ENCODE measurements at places on chromosomes 3 and 15. TPM values are rescaled to one million over a fixed set of nuclear protein-coding genes. Genes with fewer than 3 reads are reported as not detected.

GPR160 gene
- 1.4 TPM for total RNA-seq

GRIP2 gene
- total RNA-seq = 0.69 TPM

SAMD7 gene
- total RNA-seq = not detected

CDHR4 gene
- 6.0 TPM for total RNA-seq

GREM1 gene
- total RNA-seq = 77.3 TPM

FETUB gene
- not detected for total RNA-seq

SCAANT1 gene
- total RNA-seq = not detected

TTC21A gene
- total RNA-seq = 3.0 TPM

TMCO5A gene
- total RNA-seq = not detected

GRCh38 chr3:177287231-177287630 is 89.9 kb upstream of the TBL1XR1 start:
- DNase-seq = no peak

DNA sequence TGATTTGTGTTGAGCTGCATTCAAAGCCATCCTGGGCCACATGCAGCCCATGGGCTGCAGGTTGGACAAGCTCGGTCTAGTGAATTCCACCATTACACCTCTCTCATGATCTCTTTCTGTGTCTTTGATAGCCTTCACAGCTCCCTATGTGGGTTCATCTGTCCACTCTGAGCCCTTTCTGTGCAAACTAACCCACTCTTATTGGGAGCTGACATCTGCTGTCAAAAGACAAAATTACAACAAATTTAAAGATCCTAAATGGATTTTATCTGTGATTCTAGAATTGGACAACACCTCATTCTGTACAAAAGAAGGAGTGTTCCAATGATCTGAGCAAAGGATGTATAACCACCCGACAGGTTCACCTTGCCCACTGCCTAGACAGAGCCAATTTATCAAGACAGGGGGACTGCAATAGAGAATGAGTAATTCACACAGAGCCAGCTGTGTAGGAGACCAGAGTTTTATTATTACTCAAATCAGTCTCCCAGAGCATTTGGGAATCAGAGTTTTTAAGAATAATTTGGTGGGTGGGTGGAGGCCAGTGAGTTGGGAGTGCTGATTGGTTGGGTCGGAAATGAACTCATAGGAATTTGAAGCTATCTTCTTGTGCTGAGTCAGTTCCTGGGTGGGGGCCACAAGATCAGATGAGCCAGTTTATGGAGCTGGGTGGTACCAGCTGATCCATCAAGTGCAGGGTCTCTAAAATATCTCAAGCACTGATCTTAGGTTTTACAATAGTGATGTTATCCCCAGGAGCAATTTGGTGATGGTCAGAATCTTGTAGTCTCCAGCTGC is 2.6 kb upstream of the XYLB start:
- no peak for DNase-seq

DNA sequence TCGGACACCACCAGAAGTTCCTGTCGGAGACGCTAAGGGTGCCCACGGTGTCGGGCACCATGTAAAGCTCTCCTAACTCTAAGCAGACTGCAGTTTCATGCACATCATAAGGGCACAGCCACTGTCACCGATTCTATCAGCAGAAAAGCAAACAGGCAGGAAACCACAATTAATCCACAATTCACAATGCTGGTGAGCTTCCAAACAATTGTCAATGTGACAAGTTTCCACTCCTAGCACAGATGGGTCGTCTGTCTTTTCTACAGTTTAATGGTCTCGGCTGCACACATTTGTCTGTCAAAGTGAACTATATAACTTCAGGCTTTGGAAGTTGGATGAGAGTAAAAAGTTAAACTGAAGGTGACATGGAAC is 8.8 kb upstream of the OCA2 start:
- DNase-seq = no peak

GRCh38 chr3:189133768-189134167 is 38.0 kb upstream of the TPRG1 start:
- no peak for DNase-seq

GRCh38 chr15:51181221-51181620 is 86.5 kb upstream of the TNFAIP8L3 start:
- no peak for DNase-seq

DNA sequence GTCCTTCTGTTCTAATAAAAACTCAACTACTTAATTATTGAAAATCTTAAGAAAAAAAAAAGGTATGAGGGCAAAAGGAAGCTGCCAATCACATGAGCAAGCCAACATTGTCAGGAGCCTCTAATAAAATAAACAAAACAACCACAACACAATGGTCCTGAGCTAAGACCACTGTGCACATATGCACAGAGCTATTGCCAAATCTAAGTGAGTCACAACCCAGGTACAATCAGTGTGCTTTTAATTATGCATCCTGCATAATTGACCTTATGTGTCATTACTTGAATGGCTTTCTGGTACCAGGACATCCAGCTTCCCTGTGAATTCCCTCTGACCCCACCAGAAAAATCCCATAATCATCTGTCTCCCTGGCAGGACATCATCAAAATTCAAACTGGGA is 639.8 kb downstream of the MAGI1 start:
- DNase-seq = no peak

- no peak for DNase-seq
Measured at GRCh38 chr3:24199300-24199699, 254.2 kb downstream of the NR1D2 start.

- DNase-seq = no peak
Measured at GRCh38 chr3:108588601-108589000, 637 bp downstream of the CIP2A start.

- DNase-seq = no peak
Measured at GRCh38 chr3:39753391-39753790, 56.0 kb upstream of the MYRIP start.

GRCh38 chr3:156787926-156788663 is 38.1 kb upstream of the LEKR1 start:
- no peak for DNase-seq

- DNase-seq = no peak
Measured at GRCh38 chr3:55894605-55895004, 407.5 kb upstream of the WNT5A start.

DNA sequence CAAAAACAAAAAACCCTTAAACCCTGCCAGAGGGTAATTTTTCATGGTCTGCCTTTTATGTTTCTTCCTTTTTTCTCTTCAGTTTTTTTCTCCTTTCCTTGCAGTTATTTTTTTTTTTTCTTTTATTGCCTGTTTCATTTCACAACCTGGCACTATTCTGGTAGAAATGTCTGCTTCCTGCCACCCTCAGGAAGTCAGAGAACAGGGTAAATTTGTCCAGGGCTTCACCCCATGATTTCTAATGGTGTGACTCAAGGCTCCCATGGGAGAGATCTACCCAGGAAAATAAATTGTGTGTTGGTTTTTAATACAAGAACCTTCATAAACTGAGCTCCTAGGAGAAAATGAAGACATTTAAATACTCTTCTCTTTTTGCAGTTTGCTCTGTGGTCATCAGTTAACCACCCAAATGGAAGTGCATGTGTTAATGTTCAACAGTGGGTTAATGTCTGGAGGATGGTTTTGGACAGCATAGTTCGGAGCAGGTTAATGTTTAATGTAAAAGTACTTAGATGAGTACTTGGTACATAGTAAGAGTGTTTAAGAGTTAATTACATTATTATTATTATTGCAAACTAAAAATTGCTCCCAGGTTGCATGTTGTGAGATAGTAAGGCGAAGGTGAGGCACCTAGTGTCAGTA is 45.9 kb downstream of the CGNL1 start:
- no peak for DNase-seq

- no peak for DNase-seq
Measured at GRCh38 chr15:88477904-88478303, 10.4 kb downstream of the MRPS11 start.

- DNase-seq = no peak
Measured at GRCh38 chr3:195900436-195901355, 7.7 kb downstream of the TNK2 start.

DNA sequence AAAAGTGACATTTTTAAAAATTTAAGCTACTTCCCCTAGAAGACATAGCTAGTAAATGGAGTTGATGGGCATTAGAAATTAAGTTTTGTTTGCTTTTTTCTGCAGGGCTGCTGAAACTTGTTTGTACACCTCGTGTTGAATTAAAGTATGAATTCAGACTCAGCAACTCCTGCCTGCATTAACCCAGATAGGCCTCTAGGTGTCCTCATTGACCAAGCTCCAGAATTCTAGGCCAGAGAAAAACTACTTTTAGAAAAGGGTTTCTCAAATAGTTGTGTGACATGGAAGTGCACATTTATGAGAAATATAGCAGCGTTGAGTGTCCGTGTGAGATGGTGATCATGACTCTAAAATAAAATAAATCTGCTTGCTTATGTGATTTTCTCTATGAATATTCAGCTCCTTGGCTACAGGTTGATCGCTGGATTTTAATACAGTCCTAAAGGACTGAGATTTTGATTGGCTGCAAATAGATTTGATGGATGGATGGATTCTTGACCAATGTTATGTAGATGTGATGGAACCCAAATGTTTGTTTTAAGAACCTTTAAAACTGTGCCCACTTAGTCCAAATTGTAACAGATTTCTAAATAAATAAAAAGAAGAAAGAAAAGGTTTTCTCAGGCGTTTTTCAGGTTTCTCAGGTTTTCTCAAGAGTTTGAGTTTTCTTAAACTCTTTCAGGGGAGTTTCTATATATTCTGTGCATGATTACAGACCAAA is 39.4 kb upstream of the LMOD3 start:
- DNase-seq = no peak

All from omental fat pad (tissue), 4 donors.